ENCODE measurements at places on chromosomes 6 and 20.

DNA sequence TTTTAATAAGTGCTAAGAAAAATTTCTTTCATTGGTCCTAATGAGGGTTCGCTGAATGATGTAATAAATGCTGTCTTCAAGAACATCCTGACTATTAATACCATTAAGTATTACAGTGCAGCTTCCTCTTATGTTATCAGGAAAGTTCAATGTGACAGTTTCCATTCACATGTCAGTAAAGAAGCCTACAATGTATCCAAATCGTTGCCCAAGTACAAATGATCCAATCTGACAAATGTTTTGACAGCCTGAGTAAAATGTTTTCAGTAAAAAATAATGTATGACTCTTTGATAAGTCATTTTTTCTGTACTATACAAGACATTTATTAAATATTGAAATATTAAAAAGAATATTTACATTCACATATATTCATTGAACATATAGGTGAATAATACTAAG, 496.1 kb upstream of the MANEA start:
- no peak for DNase-seq

DNA sequence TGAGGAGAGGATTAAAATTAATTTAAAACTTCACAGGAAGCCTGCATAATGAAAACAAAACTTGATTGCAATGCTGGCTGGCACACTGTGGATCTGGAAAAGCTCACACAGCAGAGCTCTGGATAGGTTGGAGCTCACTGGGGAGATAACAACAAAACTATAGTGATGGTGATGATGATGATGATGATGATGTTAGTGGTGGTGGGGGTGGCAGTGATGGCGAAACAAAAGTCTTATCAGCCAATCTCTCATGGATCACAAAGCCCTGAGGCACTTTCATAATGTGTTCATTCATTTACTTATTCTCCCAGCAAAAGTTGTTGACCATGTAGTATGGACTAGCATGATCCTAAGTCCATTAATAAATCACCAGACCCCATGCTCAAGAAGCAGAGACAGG, 152.0 kb downstream of the MBOAT1 start:
- no peak for DNase-seq

GRCh38 chr20:36010076-36010475, 41.7 kb downstream of the CNBD2 start:
- DNase-seq, result no peak

DNA sequence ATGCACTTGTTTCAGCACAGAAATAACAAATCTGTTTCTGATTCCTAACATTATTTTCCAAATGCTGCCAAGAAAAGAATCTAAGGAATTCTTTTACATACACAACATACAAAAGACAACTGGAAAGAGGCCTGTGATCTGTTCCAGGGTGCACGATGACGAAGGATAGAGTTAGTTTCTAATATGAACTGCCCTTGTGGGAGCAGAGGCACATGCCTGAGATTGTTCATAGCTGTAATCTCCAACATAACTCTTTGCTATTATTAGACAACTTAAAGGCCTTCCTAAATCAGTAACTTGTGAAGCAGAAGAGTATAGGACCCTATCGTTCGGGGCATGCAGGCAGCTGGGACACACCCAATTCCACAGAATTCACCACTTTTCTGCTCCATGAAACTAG, 41.2 kb upstream of the NHSL1 start:
- DNase-seq, result no peak

- DNase-seq, result no peak
Measured at GRCh38 chr20:25218492-25218891, 23.0 kb downstream of the ENTPD6 start.

DNA sequence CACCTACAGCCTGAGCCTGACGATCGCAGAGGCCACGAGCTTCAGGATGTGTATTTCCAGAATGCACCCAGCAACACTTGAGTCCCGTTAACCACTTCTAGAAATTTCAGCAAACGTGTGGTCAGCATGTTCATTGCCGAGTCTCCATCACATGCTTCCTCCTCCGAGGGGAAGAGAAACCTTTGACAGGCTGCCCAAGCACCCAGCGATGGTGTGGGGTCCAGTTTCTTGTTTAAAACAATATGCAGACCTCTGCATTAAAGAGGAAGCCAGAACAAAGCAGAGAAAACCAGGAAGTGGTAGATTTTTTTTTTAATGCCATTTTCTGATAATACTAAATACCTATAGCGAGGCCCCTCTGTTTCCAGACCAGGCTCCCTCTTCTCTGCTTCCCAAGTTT, 71.9 kb downstream of the GNAS-AS1 start:
- DNase-seq, result no peak

- DNase-seq, result no peak
Measured at GRCh38 chr6:27565839-27566779, 93.2 kb upstream of the ZNF184 start.

GRCh38 chr20:1489325-1489724, 1.9 kb downstream of the SIRPB2 start:
- DNase-seq, result no peak

Measured in cerebellar nuclear complex (tissue), 1 donor.